Stimulated activated CD8-positive, alpha-beta memory T cell treated with anti-CD3 and anti-CD28 coated beads, Interleukin-12 subunit alpha, Interleukin-12 subunit beta, amount 100 ng/mL, for 4 hours (primary cell): ENCODE measurements at places on chromosomes 12 and 14.

DNA sequence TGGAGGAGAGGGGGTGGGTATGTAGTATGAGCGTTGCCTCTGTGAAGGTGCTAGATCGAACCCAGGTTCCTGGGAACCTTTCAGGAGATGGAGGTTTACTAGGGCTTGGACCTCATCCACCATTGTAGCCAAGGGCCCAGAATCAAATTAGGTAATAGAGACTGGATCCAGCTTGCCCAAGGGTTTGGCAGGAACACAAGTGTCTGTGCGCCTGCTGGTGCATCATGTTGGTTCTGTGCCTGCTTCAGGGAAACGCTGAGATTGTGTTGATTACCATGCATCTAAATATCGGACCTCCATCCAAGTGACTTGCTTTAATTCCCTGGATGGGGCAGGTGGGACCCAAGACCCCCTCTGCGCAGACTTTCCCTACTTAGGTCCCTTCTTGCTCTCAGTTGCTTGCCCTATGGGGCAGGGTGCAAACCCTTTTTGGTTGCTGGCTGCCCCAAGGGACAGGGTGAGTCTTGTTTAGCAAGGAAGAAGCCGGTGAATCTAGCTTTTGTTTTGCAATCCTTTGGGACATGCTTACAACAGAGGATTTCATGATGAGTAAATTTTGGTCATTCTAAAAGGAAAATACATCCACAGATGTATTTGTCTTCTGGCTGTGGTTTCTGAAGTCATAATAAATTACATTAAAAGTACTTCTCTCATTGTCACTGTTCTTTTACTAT, 189.8 kb upstream of the PRICKLE1 start:
- DNase-seq = no peak

- DNase-seq = no peak
Observed at GRCh38 chr14:69699748-69700303, 67.1 kb upstream of the SRSF5 start.

DNA sequence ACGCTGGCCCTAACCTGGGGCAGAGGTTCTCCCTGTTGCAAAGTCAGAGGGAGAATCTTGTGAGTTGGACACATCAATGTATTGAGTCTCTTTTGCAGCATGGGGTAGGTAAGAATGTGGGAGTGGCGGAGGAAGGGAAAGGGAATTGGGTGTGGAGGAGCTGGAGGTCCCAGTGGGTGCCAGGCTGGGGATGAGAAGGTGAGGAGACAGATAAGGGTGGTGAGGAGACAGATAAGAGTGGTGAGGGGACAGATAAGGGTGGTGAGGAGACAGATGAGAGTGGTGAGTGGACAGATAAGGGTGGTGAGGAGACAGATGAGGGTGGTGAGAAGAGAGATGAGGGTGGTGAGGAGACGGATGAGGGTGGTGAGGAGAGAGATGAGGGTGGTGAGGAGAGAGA, 72.9 kb upstream of the SFSWAP start:
- DNase-seq = no peak

GRCh38 chr12:88870000-88870737, 289.9 kb upstream of the KITLG start:
- no peak for DNase-seq

DNA sequence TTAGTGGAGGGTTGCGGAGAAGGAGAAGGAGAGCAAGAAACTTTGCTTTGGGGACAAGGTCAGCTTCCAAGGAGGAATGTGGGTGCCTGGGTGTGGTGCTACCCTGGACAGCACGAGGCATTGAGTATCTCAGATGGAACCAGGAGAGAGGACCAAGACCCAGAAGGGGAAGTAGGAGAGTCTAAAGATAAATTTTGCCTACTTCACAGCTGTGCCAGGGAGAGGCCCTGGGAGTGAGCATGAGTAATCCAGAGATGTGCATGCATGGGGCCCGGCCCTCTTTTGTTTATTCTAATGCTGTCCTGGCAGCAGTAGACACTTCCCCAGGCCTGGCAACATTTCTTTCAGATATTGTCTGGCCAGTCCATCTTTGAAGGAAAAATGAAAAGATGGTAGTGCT, 49.5 kb upstream of the GNPNAT1 start:
- no peak for DNase-seq

- no peak for DNase-seq
Observed at GRCh38 chr12:104275689-104276088, 27.9 kb upstream of the EID3 start.

GRCh38 chr14:33796356-33796755, 154.5 kb downstream of the EGLN3 start:
- DNase-seq = no peak

DNA sequence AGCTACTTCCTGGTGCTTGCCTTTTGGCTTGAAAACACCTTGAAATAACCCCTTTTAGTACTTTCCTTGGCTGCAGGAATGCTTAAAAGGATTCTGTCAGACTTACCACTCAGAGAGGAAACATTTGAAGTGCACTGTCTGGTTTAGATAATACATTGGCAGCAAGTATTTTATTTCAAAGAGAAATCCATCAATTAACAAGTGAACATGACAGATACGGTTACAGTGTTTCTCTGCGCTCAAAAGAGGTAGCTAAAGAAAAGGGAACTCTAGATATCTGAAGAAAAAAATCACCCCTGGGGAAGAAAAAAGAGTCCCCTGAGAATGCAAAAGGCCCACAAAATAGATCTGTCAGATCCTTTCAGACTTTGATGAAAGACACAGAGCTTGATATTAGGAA, 421.9 kb downstream of the LRFN5 start:
- DNase-seq = no peak

GRCh38 chr12:53956251-53956887, 1.7 kb downstream of the HOXC12 start:
- DNase-seq = no peak

DNA sequence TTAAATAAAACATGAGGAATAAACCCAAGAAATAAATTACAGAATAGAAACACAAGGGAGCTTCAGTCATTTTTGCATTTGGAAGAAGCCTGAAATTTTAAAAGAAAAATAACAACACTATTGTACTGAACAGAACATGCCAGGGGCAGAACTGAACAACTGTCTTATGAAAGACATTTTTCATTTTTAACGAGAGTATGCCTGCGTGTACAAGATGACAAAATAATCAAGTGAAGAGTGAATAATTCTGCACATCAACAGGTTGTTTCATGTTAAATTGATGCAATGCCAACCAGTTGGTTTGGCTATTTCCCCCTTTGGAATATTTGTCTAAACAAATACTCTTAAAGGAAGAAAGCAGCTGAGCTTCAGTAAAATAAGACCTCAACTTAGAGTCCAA, 103.3 kb upstream of the BTG1 start:
- no peak for DNase-seq

GRCh38 chr14:85056267-85056666, 473.7 kb upstream of the FLRT2 start:
- DNase-seq = no peak

GRCh38 chr12:62512901-62513300, 46.3 kb downstream of the MON2 start:
- no peak for DNase-seq

- DNase-seq = no peak
Observed at GRCh38 chr14:37855871-37856270, 260.4 kb downstream of the TTC6 start.

GRCh38 chr14:100307766-100308426, 1.7 kb upstream of the SLC25A29 start:
- no peak for DNase-seq
